Urinary bladder (tissue), 4 donors: ENCODE measurements at places on chromosomes 3 and 15. TPM values are rescaled to one million over a fixed set of nuclear protein-coding genes. Genes with fewer than 3 reads are reported as not detected.

The PRR20G gene
- total RNA-seq = not detected

The HACD2 gene
- 38.3 TPM for total RNA-seq

The THAP10 gene
- 5.0 TPM for total RNA-seq

The SLC7A14 gene
- total RNA-seq = 1.8 TPM

The SLC15A2 gene
- total RNA-seq = 14.0 TPM

The GOLGA8G gene
- total RNA-seq = not detected

The DPPA2 gene
- not detected for total RNA-seq

The PLSCR5 gene
- not detected for total RNA-seq

The SLC9C1 gene
- 1.9 TPM for total RNA-seq

The GOLGA6A gene
- not detected for total RNA-seq

The STAB1 gene
- 73.5 TPM for total RNA-seq

The LRRIQ4 gene
- total RNA-seq = not detected

The FSTL1 gene
- total RNA-seq = 1,313 TPM

The DOCK3 gene
- total RNA-seq = 1.7 TPM

The ZPLD1 gene
- total RNA-seq = 0.16 TPM

The RBPMS2 gene
- 4.0 TPM for total RNA-seq

The RAB27A gene
- 17.2 TPM for total RNA-seq

The STRIT1 gene
- total RNA-seq = 1.4 TPM

The MORC1 gene
- total RNA-seq = 0.90 TPM

The ZNF385D gene
- 46.2 TPM for total RNA-seq

The WDR49 gene
- 17.1 TPM for total RNA-seq

The KNG1 gene
- total RNA-seq = not detected

The ZNF620 gene
- total RNA-seq = 5.3 TPM

The PRR23C gene
- total RNA-seq = not detected

The CSPG4 gene
- 30.6 TPM for total RNA-seq

The CDHR4 gene
- total RNA-seq = not detected

The CNTN4 gene
- total RNA-seq = 56.6 TPM

The ANO10 gene
- 33.3 TPM for total RNA-seq

The LRRC31 gene
- total RNA-seq = not detected

The MUC4 gene
- 0.42 TPM for total RNA-seq

The SNRPA1 gene
- 18.5 TPM for total RNA-seq

The FOXB1 gene
- not detected for total RNA-seq

The DBR1 gene
- total RNA-seq = 25.8 TPM

The BMF gene
- 10.8 TPM for total RNA-seq

The TM4SF18 gene
- total RNA-seq = 33.4 TPM

The MYL3 gene
- 19.8 TPM for total RNA-seq

The NEK10 gene
- 7.5 TPM for total RNA-seq

The LMCD1 gene
- total RNA-seq = 34.3 TPM
